GM18507 (cell line): ENCODE measurements at places on chromosomes 1 and 21.

DNA sequence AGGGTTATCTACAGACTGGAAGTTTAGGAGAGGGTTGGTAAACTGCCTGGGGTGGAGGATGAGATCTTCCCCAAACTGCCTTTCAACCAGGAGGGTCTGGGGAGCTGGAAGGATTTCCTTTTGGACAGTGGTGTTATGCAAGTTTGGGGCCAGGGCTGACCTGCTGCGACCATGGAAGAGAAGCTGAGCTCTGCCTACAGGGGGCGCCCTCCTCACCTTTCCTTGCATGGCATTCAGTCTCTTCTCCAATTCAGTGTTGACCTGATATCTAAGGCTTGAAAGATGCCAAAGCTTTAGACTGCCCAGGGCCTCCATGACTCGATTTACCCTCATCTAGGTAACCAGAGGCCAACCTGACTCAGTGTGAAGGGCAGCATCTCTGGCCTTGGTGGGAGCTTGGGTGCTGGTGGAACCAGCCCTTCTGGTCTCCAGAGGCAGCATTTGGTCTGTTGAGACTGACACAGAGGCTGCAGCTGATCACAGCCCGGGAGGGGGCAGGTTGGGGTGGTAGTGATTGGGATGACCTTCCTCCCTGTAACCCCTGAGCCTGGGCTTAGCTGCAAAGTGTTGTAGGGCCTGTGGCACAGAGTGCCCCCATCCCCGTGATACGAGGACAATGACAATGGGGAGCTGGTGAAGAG is 170.0 kb downstream of the GRIK3 start:
- DNase-seq = no peak

GRCh38 chr21:14308234-14308633 is 74.7 kb downstream of the HSPA13 start:
- DNase-seq = no peak

DNA sequence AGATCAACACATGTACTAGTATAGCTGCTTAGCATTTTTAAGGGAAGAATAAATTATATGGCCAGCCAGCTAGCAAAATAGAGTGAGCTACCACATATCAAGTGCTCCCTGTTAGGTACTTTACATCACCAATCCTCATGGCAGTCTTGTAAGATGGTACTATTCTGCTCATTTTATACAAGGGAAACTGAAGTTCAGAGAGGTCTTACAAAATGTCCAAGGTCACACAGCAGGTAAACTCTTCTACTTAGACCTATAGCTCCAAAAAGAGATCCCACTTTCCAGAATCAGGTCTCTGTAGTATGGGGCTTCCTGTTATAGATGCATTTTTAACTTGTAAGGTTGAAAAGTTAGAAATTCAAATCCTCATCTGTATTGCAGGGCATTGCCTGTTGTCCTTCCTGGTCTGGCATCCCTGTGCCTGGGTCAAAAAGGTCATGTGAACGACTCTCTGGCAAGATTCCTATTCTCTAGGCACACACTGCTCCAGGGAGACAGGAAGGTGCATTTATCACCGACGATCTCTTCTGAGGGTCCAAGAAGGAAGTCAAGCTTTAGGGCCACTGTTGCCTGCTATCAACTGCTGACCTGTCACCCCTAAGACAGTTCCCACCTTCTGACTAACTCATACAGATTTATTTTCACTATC is 41.1 kb downstream of the TRIT1 start:
- no peak for DNase-seq

DNA sequence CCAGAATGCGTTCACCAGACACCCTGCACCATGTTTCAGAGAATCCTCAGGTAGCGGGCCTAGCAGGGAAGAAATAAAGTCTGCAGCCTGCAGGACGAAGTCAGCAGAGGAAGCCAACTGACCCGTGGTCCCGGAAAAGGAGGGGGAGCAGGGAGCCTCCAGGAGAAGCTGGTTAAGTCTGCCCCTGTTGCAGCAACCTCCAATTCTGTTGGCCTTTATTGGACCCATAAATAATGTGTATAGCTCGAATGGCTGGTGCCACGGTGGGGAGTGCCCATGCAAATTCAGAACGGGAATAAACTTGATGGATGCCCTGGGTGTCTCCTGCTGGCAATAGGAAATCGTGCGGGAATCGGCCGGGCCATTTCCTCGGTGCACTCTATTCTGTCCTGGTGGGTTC is 254.1 kb downstream of the AJAP1 start:
- DNase-seq = no peak

- no peak for DNase-seq
These were observed 57.8 kb upstream of the CD1D start for GRCh38 chr1:158122833-158123388.
